ENCODE measurements at places on chromosomes 1 and 21.

GRCh38 chr1:109794319-109795132, 30.8 kb upstream of the EPS8L3 start:
- DNase-seq, result no peak

DNA sequence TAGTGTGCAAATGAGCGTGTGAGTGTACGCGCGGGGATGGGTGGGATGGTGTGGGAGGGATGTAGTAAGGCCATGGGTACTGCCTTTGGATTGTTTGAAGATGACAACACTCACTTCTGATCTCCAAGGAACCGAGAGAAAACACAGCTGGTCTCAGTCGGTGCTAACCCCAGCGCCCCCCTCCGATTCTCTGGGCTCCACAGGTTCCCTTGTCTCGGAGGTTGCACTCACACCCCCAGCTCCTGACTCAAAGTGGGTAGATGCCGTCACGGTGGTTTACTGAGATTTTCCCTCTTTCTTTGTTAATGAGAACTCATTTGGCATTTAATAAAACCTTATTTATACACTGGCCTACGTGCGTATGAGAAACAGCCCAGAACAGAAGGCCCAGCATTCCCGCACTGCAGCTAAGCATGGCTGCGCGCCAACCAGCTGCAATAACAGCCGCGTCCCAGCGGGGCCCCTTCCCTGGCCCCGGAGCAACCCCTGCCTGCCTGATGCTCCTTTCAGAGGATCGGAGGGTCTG, 25.8 kb downstream of the ABCA4 start:
- peak; percentile 13 for DNase-seq

DNA sequence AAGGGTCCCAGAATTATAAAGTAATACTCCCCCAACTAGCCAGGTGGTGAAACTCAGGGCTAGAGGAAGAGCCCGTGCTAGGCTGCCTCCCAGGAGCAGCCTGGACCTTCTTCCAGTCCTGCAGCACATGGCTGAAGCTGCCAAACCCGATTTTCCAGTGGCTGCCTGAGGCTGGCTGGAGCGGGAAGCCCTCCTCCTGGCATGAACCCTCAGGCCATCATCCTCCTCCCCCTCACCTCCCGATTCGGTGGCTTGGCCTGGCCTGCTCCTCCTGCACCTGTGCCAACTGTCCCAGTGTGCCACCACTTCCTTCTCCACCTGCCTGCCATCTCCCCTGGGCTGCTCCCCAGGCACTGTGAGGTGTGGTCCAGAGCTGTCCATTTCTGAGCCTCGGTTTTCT, 3.0 kb upstream of the TSPAN1 start:
- DNase-seq, result no peak

- DNase-seq, result no peak
These were observed 355.6 kb downstream of the SIPA1L2 start for GRCh38 chr1:232274236-232274855.

- no peak for DNase-seq
These were observed 12.8 kb upstream of the RBP7 start for GRCh38 chr1:9984253-9984652.

DNA sequence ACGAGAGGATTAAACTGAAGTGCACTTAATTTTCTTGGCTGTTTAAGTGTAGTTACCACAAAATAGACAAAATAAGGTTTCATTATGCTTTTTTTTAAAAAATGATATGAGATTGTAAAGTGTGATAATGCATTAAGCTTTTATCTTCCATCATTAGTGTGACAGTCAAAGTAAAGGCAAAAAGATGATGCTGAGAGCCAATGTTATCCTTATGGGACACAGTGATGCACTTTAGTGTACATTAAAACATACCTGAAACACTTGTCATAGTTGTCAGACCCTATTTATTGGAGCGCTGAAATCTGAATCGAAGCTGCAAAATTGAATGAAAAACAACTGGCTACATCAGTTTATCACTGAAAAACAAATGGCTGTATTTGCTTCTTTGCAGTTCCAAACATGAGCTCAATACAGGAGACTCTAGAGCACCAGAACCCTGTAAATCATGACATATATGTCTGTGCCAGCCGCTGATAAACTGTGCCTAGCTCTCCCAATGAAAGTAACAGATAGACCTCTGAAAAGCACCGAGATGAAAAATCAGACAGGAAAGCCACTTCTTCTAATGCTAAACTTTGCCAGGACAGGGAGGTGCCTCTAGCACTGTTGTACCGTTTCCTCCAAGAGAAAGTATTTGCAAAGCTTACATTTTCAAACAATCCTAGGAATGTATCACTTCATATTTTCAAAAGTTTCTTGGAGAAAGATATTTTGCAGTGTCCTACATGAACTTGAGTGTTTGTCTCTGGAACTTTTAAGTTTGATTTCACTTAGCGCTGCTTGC, 120.7 kb upstream of the TMPRSS15 start:
- no peak for DNase-seq

DNA sequence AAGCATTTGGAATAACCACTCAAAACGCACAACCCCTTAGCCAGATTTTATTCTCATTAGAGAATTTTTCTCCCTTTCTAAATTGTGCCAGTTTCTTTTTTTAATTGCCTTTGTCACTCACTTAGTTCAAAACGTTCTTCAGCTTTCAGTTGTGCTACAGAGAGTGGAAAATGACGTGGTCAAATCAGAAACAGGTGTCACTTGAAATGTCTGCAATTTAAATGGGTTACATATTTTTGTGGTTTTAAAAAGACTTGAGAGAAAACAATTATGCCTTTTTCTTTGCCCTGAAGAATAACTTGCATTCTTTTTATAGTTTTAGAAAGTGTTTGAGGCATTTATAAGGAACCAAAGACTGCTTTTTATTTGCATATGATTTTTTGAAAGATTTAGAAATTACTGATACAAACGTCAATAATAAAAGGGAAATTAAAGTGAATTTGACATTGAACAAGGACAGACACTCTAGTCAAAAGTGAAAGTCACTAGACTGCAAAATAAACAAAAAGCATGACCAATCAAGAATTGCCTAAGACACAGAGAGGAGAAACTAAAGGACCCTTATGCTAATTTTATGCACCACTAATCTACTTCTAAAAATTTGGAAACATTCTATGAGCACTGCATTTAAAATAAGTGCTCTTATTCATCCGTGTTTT, 191.0 kb downstream of the TPR start:
- no peak for DNase-seq

DNA sequence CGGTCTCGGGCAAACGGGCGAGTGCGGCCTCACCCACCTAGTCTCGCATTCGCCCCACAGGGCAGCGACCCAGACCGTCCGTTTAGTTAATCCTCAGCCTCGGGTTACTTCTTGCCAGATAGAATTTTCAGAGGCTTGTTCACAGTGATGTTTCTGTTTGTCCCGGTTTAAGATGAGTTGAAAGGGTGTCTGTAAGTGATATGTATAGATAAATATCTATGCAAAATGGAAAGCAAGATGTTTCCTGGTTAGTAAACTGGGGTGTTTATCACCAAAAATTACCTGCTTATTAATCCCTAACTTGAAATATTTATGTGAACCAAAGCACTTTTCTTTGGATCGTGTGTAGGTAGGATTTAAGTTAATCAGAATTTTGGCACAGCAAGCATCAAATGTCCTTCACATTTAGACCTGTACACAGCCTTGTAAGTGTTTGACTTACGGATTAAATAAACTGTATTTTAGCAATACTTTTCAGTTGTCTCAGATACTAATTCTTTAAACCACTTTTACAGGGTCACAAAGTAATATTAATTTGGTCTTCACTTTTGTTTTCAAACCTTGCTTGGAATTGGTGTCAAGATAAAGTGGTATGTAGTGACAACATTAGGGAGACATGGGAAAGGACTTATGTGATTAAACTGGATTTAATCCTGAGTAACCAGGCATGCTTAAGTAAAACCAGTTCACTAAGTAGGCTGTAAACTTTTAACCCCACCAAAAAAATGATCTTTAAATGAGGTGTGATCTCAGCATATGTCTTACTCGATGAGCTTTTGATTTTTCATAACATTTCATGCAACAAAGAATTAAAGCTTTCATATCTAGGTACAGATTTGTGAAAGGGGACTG, 914 bp downstream of the ZNF326 start:
- DNase-seq, result no peak

Measured in caudate nucleus (tissue), 63 donors.